Activated T-helper 9 cell treated with anti-CD3 and anti-CD28 coated beads, Interleukin-2, amount 50 U/mL, for 16 hours (primary cell): ENCODE measurements at places on chromosomes 1 and 21.
A peak's percentile ranks its signal among the peaks of the same experiment; 100 is the strongest.

GRCh38 chr1:225888898-225889601, at the start of gene LEFTY1:
Gene LEFTY1 (minus strand): TSS chr1:225889146. CDS start chr1:225889066, 80 bp downstream.
- DNase-seq, result no peak

DNA sequence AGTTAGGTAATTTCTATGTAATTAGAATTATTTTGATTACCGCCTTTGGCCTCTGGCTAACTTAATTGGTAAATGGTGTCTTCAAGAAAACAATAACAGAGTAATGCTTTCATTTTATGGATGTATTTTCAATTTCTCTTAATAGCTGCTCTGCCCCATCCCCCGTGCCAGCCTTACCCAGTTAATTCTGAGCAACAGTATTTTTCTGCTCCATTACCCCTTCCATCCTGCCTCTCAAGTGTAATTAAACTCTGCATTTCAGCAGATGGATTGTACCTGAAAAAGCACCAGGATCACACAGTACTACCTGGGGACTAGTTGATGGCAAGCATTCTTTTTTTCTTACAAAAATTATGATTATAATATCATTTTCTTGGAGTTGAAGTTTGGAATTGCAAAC, 104.2 kb downstream of the KIAA0319L start:
- no peak for DNase-seq

DNA sequence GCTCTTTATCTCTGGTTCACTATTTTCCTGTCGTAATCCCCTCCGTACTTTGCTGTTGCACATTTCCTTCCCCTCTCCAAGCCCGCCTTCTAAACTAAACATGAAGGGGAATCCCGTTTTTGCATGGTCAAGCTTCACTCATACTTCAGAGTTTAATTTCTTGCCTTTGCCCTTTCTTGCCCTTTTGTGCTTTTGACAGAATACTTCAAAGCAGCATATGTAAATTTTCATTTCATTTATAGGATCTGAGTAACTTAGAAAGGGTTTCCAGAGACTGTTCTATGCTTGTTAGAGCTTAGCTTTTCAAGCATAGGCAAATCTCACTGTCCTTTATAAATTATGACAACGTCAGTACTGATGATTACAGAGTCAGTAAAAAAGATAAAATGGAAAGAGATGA, 27.7 kb downstream of the SPATA45 start:
- no peak for DNase-seq

DNA sequence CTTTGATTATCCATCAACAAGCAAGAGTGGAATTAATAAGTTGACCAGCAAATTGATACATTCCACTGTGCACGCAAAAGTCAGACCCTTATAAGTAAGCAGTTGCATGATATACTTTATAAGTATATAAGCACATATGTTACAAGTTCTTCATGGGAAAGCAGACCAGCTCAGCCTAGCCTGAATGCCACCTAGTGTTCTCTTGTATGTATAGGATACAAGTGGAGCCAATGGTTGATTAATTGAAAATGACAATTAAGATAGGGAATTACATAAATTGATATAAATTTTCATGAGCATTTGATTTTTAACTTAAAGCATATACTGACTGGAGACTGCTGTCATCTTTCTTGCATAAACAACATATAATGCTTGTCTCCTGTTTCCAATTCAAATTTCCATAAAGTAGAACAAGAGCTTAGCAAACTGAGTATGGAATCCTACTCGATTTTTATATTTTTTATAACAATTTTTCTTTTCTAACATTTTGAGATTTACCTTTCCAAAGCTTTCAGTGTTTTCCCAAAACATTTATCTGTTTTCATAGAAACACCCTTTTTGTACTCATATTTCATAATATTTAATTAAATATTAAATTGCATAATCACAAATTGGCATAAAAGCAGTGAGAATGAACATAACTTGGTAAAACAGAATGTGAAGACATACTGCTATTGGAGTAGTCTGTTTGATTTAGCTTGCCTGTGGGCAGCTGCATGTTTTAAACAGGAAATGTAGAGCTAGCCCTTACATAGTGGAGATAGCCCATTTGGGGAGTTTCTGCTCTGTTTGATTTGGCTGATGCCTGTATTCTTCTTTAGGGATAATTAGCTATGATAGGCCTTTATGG, 62.8 kb downstream of the MAGI3 start:
- no peak for DNase-seq

GRCh38 chr1:201630582-201630981, 91.7 kb downstream of the NAV1 start:
- no peak for DNase-seq

GRCh38 chr1:77484334-77484733, 198.1 kb downstream of the ZZZ3 start:
- DNase-seq, result no peak

DNA sequence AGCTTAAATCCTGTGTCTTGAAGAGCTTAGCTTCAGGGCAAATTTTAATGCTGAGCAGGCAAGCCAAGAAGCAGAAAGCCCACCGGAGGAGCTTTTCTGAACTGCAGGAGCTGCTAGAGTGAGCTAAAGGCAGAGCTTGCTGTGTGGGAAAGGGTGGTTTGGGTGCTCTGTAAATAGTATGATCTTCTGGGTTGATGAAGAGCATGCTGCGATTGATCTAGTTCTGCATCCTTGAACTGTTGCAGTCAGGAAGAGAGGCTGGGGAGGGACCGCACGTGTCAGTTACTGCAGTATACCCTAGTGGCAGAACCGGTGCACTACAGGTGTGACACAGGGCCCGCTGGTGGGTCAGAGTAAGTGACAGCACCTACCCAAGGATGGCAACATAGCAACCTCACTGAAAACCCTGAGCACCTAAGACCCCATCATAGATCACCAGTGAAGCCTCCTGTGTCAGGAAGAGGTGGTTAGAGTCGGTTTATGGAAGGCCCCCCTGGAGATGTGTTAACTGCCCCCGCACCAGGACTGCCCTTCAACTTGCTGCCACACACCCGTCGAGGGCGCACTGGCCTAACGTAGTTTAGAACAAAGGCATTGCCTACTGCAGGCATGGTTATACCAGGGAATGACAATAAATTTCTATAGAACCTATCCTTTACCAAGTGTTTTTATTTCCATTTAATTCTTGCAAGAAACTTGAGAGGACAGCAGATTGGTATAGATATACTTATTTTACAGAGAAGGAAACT, 146.0 kb upstream of the KIAA0040 start:
- peak; percentile 24 for DNase-seq

DNA sequence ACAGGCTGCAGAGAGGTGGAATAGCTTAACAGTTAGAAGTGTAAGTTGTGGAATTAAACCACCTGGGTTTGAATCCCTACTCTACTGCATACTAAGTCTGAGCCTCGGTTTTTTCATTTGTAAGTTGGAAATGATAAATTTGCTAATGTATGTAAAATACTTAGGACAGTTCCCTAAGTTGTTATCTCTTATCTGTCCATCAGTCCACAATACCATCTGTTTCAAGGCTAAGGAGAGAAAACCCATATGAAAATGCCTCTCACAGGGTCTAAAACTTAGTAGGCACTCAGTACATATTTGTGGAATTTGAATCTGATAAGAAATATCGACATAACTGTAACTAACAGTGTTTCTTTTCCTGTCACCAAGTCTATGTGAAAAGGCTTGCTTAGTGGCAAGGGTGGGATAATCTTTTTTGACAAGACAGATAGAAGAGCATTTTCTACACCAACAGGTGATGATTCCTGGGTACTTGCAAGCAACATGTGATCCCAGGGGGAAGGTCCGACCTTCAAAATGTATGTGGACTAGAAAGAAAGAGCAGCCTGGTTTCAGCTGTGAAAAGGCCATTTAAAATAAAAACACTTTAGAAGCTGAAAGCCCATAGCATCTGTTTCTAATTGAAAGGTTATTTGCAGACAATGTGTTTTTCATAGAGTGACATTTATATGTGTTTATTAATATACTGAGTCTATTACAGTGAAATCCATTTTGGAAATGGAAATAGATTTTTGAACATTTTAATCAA, 202.9 kb downstream of the HHAT start:
- DNase-seq, result no peak

DNA sequence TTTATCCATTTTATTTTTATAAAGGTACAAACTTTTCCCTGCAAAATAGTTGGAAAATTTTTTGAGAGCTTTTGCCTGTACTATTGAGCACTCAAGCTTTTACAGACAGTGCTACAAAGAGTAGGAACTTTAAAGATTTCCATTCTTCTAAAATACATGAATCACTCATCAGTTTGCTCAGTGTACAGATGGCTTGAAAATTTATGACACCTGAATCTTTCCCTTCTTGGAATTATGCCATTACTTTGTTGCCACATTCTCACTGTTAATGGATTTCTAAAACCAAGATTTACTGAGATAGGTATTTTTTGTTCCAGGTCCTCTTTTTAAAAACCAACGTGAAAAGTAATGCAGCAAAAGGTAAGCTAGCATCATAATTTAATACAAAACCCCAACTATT, 76.0 kb downstream of the GPATCH2 start:
- no peak for DNase-seq

GRCh38 chr1:184647471-184647870, 107.2 kb downstream of the EDEM3 start:
- DNase-seq, result no peak
